8988T (cell line): ENCODE measurements at places on chromosomes 5 and 9.

DNA sequence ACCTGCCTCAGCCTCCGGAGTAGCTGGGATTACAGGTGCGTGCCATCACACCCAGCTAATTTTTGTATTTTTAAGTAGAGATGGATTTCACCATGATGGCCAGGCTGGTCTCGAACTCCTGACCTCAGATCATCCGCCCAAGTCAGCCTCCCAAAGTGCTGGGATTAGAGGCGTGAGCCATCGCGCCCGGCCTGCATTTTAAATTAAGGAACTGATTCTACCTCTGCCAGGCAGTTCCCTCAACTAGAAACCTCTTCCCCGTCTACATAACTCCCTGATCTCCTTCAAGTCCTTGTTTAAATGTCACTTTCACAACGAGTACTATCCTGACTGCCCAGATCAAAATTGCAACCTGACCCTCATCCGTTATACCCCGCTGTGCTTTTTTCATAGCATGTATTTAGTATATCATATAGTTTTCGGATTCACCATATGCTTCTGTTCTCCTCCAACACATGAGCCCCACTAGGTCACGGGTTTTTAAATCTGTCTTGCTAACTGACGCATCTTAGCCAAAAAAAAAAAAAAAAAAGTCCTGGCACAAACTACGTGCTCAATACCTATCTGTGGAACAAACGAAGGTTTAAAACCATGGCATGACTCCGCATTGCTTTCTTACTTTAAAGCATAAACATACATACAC is 858 bp upstream of the SOWAHA start:
- no peak for DNase-seq

GRCh38 chr5:145943674-145944121 is 7.3 kb downstream of the SH3RF2 start:
- DNase-seq, result no peak

GRCh38 chr9:1490341-1491232 is 440.4 kb downstream of the DMRT2 start:
- no peak for DNase-seq

- no peak for DNase-seq
Observed at GRCh38 chr9:132587592-132587955, 5.2 kb downstream of the BARHL1 start.

DNA sequence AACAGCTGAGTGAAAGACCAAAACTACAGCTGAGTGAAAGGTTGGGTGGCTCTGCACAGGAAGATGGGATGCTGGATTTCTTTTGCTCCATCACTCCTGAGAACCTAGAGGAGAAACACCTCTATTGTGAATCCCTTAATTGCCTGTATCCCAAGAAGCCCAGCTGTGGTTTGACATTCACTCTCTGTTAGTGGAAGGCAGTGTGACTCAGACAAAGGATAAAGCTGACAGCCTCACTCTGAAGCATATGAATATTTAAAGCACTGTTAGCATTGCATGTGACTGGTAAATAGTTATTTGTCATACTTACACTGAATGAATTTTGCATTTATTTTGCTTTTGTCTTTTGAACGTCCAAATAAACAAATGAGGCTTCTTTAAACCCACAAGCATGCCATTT is 367.1 kb upstream of the RIOK2 start:
- no peak for DNase-seq

DNA sequence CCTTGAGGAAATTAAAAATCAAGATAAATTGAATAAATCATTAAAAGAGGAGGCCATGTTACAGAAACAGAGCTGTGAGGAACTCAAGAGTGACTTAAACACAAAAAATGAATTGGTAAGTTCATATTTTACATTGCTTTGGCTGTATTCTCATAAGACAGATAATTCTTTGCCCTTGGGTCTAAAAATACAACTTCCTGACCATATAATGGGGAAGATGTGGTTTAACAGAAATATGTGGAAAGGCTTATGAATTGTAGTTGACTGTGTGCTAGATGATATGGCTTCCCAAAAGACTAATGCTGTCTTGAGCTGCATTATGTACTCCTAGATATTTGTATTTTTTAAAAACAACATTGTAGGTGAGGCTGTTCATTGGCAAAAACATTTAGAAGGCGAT is 33.1 kb downstream of the CNTRL start:
- no peak for DNase-seq

GRCh38 chr9:18776836-18777820 is 255.9 kb downstream of the SAXO1 start:
- no peak for DNase-seq

DNA sequence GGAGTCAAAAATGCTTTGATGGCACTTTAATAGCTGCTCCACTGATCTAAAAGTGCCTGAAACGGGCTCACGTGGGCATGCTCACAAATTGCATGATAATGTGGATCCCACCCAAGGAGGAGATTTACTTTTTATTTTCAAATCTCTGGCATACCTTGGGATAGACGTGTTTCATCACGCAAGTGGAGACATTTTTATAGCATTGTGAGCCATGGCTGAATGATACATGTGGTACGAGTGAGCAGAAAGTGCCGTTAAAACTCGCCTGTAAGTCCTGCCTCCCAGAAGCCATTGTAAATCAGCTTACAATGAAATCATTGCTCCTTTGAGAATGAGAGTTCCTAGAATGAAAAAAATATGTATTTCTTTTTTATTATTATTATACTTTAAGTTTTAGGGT is 514.7 kb downstream of the MAT2B start:
- no peak for DNase-seq

GRCh38 chr5:132837868-132838267 is 7.4 kb upstream of the SHROOM1 start:
- no peak for DNase-seq
